ENCODE measurements at places on chromosomes 16 and 17.
A peak's percentile ranks its signal among the peaks of the same experiment; 100 is the strongest.

- peaks cover 4% of the 10 kb centered on the region for H3K4me1 ChIP-seq
- no peak overlapping the region for H3K27ac ChIP-seq
- peaks cover 3% of the 10 kb centered on the region for H3K36me3 ChIP-seq
- H3K27me3 ChIP-seq = no peaks in the 10 kb centered on the region
Measured at GRCh38 chr17:73066148-73066884, 26.2 kb downstream of the SLC39A11 start.

- no peak overlapping the region for H3K27ac ChIP-seq
- DNase-seq = no peak
- H3K4me3 ChIP-seq = no peak overlapping the region
- no peaks in the 10 kb centered on the region for H3K4me1 ChIP-seq
Measured at GRCh38 chr17:6568184-6568758, 11.9 kb upstream of the PITPNM3 start.

DNA sequence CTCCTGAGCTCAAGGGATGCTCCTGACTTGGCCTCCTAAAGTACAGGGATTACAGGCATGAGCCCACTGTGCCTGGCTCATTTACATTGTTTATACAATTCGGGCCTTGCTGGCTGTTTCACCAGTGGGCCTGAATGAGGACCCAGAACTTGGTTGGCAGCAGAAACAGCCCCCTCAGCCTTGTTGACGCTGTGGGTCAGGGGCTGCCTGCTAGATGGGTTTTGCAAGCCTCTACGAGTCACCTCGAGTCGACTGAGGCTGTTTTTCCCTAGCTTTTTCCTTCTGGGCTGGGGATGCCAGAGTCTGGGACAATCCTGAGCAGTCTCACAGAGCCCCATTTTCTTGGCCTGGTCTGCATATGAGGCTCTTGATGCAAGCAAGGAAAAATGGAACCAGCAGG, 16.1 kb downstream of the PPL start:
- H3K4me3 ChIP-seq = no peak overlapping the region
- H3K4me1 ChIP-seq = no peaks in the 10 kb centered on the region
- H3K27ac ChIP-seq = no peak overlapping the region
- H3K36me3 ChIP-seq = no peaks in the 10 kb centered on the region
- no peak for DNase-seq

DNA sequence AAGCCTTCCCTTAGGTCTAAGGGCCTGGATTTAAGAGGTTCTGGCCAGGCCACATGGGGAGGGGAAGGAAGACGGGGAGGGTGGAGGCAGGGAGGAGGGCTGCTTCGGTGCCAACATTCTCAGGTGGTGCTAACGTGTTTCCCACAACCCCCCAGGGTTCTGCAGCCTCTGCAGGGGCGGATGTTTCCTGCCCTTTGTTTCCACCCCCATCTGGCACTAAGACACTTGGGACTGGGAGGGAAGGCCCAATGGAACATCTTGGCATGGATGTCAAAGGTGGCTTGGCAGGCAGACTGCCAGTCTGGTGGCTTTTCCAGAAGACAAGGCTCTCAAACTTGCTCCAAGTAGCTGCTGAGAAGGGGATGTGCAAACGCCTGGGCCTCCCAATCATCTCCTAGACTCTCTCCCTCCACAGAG, 12.7 kb downstream of the HIC1 start:
- H3K4me1 ChIP-seq = peaks cover 32% of the 10 kb centered on the region
- DNase-seq = no peak
- no peaks in the 10 kb centered on the region for H3K27me3 ChIP-seq
- H3K4me3 ChIP-seq = peak overlapping the region; percentile 54

GRCh38 chr16:89491238-89491869, 993 bp upstream of the ANKRD11 start:
- H3K27me3 ChIP-seq = no peaks in the 10 kb centered on the region
- peaks cover 26% of the 10 kb centered on the region for H3K36me3 ChIP-seq
- peak overlapping the region; percentile 92 for H3K27ac ChIP-seq
- no peak for DNase-seq
- peaks cover 38% of the 10 kb centered on the region for H3K4me1 ChIP-seq

GRCh38 chr17:81871387-81872230, 472 bp upstream of the ARHGDIA start:
- H3K4me3 ChIP-seq = peak overlapping the region; percentile 82
- H3K27ac ChIP-seq = peak overlapping the region; percentile 93
- DNase-seq = peak; percentile 95
- peaks cover 65% of the 10 kb centered on the region for H3K36me3 ChIP-seq
- no peaks in the 10 kb centered on the region for H3K27me3 ChIP-seq

DNA sequence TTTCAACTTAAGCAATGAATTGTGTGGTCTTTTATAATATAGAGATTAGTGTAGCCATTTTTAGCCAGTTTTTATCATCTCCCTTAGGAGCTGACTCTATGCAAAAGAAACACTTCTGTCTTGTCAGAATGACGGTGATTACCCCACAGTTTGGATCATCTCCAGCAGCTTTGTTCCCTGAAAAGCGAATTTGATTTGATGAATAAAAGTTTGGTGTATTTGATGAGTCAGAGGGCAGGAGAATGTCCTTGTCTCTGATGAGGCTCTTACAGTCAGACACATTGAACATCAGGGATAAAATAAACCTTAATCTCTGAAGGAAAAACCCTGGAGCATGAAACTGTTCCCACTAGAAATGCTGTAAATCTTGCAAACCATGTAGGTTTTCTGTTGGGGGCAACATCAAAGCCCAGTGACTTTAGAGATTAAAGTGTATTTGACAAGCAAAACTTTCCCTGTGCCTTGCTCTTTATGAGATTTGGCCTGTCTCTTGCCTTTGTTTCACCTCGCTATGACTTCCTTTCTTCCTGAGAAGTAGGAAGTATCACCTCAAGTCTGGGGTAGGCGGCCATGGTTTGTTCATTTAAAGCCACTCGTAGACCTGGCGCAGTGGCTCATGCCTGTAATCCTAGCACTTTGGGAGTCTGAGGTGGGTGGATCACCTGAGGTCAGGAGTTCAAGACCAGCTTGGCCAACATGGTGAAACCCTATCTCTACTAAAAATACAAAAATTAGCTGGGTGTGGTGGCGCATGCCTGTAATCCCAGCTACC, 209.3 kb downstream of the FTO start:
- H3K27me3 ChIP-seq = no peaks in the 10 kb centered on the region
- no peaks in the 10 kb centered on the region for H3K36me3 ChIP-seq
- H3K4me3 ChIP-seq = peak overlapping the region; percentile 5

DNA sequence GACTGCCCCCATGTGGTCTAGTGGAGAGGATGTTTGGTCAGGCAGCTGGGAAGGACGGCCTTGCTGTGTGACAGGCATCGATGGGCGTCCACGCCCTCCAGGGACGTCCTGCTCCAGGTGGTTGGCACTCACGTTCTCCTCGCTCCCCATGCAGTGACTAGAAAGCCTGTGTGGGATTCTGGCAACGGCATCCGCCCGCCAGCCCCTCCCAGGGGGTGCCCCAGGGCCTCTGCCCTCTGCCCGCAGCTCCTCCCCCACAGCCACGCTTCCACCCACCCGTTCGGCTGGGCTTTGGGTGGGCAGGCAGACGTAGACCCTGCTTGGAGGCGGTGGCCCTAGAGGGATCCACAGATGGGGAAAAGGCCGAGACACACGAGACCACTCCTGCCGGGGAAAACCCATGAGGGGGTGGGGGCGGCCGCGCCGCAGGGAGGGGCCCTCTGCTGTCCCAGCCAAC, 4.7 kb upstream of the IL17C start:
- H3K36me3 ChIP-seq = peaks cover 80% of the 10 kb centered on the region
- peak overlapping the region; percentile 82 for H3K27ac ChIP-seq
- H3K4me3 ChIP-seq = peak overlapping the region; percentile 87
- DNase-seq = peak; percentile 68

DNA sequence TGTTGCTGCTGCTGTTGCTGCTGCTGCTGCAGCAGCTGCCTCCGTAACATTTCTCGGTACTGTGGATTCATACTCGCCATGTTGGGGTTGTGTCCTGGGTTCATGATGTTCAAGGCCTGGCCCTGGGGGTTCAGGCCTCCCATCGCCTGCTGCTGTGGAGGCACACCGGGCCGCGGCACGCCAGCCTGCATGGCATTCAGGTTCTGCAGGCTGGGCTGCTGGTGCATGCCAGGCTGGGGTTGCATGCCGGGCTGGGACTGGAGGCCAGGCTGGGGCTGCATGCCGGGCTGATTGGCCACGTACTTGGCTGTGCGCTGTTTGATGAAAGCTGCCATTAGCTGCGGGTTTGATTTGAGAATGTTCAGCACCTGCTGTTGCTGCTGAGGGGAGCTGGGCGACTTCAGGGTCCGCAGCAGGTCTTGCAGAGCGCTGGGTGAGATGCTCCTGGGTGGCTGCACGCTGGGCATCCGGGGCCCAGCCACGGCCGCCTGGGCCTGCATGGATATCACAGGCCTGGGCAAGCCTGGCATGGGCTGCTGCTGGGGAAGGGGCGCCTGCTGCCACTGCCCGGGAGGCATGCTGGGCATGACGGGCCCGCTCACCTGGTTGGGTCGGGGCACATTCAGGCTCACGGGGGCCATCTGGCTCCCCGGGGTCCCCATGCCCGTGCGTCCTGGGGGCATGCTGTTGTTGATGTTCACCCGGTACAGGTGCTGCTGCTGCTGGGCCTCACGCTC, 11.3 kb upstream of the TRAP1 start:
- no peak for DNase-seq
- H3K4me1 ChIP-seq = no peaks in the 10 kb centered on the region
- no peak overlapping the region for H3K27ac ChIP-seq
- no peak overlapping the region for H3K4me3 ChIP-seq

- no peak overlapping the region for H3K27ac ChIP-seq
- H3K4me1 ChIP-seq = no peaks in the 10 kb centered on the region
- DNase-seq = no peak
Measured at GRCh38 chr17:76368545-76368944, 14.8 kb upstream of the PRPSAP1 start.

GRCh38 chr17:56119191-56119590, 34.1 kb upstream of the ANKFN1 start:
- no peak overlapping the region for H3K27ac ChIP-seq
- no peaks in the 10 kb centered on the region for H3K4me1 ChIP-seq
- H3K27me3 ChIP-seq = no peaks in the 10 kb centered on the region
- H3K4me3 ChIP-seq = no peak overlapping the region
- no peak for DNase-seq

DNA sequence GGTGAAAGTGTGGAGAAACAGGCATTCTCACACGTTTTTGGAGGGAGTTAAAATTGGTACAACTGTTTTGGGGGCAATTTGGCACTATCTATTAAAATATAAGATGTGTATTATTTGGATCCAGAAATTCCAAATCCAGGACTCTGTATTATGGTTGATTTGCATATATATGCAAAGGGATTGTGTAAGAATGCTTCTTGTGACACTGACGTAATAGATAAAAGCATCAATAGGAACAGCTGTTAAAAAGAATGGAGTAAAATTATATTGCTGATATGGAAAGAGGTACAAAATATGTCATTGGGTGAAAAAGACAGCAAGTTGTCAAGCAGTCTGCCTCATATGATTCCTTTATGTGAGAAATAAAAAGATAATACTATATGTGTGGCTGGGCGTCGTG, 17.3 kb downstream of the FA2H start:
- peaks cover 33% of the 10 kb centered on the region for H3K27me3 ChIP-seq
- H3K4me1 ChIP-seq = no peaks in the 10 kb centered on the region
- no peak overlapping the region for H3K27ac ChIP-seq
- peaks cover 2% of the 10 kb centered on the region for H3K36me3 ChIP-seq
- DNase-seq = no peak

GRCh38 chr16:71610447-71610846, 15.5 kb upstream of the MARVELD3 start:
- DNase-seq = no peak
- H3K4me1 ChIP-seq = no peaks in the 10 kb centered on the region
- H3K27ac ChIP-seq = no peak overlapping the region

GRCh38 chr17:20216154-20216815, 207.1 kb downstream of the SPECC1 start:
- H3K27me3 ChIP-seq = no peaks in the 10 kb centered on the region
- no peak overlapping the region for H3K4me3 ChIP-seq
- H3K36me3 ChIP-seq = no peaks in the 10 kb centered on the region
- DNase-seq = no peak

DNA sequence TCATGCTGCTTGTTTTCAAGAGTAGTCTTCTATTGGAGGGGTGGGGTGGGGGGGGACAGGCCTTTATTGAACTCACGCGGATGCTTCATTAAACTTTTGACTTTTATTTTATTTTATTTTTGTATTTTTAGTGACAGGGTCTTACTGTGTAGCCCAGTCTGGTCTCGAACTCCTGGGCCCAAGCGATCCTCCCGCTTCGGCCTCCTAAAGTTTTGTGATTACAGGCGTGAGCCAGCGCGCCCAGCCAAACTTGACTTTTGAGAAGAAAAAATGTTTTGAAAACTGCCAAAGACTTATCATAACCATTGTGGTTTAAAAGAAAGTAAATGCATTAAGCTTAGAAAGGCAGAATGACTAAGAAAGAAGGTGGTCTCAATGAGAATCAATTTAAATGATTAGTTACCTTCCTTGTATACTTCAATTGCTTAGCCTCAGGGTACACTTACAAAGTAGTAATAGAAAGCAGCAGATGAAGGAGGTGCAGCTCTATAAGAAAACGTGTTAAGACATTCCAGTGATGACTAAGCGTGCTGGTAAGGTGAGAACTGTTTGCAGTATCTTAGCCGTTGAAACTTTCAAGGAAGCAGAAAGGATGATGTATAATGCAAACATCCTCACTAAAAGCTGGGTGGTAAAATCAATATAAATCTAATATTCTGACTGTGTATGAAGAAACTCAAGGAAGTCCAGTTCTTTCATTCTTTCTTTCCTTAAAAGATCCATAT, 1.2 kb downstream of the AP2B1 start:
- peak overlapping the region; percentile 93 for H3K4me3 ChIP-seq
- H3K4me1 ChIP-seq = peaks cover 24% of the 10 kb centered on the region
- H3K27ac ChIP-seq = peak overlapping the region; percentile 96
- peaks cover 18% of the 10 kb centered on the region for H3K36me3 ChIP-seq
- no peak for DNase-seq

DNA sequence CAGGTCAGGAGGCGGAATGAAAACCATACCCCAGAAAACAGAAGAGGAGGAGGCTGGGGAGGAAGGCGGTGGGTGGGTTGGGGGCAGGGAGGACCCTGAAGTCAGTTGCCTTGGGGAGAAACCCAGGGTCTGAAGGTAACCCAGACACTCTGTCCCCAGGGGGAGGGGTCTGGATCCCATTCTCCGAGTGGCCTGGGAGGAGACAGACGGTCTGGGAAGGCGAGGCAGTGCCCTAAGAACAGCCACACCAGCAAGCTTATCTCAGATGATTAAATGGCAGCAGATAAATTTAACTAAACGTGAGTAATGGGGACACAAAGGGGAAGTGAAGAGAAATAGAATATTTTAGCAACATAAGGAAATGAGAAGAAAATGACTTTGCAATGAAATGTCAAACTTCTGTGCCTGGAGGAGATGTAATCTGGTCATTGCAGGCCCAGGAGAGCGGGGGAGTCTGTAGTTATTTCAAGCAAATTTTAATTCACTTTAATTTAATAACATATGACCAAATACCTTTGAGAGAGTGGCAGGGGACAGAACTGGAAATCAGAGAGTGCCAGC, 21.4 kb upstream of the ZFP90 start:
- peak overlapping the region; percentile 13 for H3K27ac ChIP-seq
- H3K27me3 ChIP-seq = no peaks in the 10 kb centered on the region
- H3K36me3 ChIP-seq = peaks cover 7% of the 10 kb centered on the region
- peaks cover 8% of the 10 kb centered on the region for H3K4me1 ChIP-seq
- no peak for DNase-seq
- H3K4me3 ChIP-seq = no peak overlapping the region

- H3K27ac ChIP-seq = peak overlapping the region; percentile 18
- DNase-seq = no peak
- no peaks in the 10 kb centered on the region for H3K27me3 ChIP-seq
- peak overlapping the region; percentile 13 for H3K4me3 ChIP-seq
- H3K4me1 ChIP-seq = peaks cover 29% of the 10 kb centered on the region
Measured at GRCh38 chr17:2705263-2705662, 6.3 kb downstream of the CLUH start.

Data from effector memory CD8-positive, alpha-beta T cell (primary cell).